ENCODE measurements at places on chromosomes 3 and 15.

GRCh38 chr3:119069725-119070124 is 35.1 kb upstream of the IGSF11 start:
- no peak for DNase-seq

DNA sequence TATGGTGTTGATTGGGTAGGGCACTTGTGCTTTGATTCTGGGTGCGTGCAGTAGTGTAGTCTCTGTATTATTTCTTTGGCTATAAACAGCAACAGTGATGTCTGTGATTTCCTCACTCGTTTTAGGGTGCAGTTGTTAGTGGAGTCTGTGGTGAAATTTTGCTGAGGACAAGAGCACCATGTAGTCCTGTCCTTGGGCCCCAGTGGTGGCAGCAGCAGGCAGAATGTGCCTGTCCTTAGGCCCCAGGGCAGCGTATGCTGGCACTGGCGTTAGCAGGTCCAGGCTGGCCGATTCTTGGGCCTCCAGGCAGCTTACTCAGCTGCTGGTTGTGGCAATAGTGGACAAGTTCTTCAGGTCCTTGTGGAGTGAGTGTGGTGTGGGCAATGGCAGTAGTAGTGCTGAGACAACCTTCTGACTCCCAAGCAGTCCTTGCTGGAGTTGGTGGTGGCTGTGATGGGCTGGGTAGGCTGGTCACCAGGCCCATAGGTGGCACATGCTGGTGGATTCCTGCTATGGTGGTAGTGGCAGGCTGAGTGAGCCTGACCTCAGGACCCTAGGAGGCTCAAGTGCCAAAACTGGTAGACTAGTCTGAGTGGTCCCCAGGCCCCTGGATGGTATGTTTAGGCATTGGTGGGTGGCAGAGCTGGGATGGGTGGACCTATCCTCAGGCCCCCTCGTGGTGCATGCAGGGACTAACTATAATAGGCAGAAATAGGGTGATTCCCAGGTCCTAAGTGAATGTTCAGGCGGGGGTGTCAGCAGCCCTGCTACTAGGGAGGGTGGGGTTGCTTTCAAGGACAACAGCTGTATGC is 56.3 kb downstream of the TNFAIP8L3 start:
- no peak for DNase-seq

DNA sequence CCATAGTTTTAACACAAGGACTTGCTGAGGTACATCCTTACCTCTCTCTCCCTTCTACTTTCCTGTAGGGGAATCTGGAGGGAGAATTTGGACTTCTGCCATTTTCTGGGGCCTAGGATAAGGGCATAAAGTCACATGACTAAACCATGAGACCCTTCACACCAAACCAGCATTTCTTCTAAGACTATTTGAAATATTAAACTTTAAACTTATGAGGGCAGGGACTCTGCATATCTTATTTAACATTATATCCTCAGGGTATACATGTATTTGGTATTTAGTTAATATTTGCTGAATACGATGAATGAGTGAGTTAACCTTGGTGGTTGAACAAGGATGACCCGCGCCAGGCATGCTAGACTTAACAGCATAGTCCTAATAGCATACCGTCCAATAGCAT is 63.4 kb downstream of the USP13 start:
- DNase-seq: no peak

- no peak for DNase-seq
Measured at GRCh38 chr3:37041546-37042195, 48.4 kb downstream of the MLH1 start.

GRCh38 chr3:142029052-142029642 is 120.2 kb downstream of the TFDP2 start:
- DNase-seq: no peak

DNA sequence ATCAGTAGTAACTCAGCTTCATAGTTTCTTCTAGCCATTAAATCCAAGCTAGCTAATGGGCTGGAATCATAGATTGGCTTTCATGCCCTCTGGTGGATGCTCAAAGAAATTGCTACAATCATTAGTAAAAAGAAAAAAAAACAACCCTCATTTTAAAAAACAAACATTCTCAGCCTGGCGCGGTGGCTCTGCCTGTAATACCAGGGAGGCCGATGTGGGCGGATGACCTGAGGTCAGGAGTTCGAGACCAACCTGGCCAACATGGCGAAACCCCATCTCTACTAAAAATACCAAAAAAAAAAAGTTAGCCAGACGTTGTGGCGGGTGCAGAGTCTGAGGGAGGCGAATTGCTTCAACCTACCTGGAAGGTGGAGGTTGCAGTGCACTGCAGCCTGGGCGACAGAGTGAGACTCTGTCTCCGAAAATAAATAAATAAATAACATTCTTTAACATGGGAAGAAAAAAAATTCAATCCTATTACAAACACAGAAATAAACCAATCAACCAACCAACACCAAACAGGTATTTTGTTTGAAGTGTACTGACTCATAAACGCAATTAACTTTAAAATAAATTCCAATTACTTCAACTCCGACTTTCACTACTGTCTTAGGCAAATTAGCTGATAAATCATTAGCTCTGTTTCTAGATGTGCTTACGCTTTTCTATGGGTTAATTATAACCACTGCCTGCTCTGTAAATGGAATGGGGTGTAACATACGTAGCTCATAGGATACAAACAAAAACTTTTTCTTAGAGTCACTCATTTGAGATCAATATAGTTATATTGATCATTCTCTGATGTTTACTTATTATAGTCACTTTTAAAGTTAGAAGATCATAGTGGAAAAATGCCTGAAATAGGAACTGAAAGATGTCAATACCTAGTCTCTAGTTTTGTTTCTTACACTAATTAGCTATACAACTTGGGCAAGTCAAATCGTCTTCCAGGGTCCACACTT is 24.9 kb downstream of the TMEM207 start:
- DNase-seq: peak; percentile 78

GRCh38 chr3:21062831-21063294 is 688.1 kb downstream of the ZNF385D start:
- DNase-seq: no peak

DNA sequence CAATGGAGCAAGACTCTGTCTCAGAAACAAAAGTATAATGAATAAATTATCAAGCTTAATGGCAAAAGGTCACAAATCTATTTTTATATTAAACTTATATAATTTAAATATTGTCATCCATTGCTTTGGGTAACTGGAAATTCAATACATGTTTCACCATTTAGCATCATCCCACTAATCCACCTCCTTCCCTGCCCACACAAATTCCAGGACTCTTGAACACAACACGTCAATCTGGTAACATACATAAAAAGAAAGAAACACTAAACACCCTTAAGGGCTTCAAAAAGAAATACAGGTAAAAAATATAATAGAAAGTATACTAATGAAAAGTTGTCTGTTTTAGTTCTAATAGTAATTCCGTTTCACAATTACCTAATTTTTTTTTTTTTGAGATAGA is 149.4 kb downstream of the STAG1 start:
- no peak for DNase-seq

DNA sequence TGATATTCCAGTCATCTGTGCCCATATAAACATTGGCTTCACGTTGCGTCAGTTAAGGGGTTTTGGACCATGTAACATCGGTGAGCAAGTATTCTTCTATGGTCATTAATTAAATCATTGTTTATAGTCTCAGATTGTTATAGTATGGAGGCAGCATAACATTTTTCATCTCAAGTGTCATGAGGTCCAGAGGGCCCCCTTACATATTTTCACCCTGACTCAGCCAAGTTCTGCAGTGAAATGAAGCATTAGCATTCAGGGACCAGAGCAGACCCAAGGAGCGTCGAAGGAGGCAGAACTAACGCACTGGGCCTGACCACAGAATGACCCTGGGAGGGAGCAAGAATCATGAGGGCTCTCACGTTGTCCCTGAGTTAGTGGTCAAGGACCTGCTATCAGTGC is 171.5 kb downstream of the LRTM1 start:
- no peak for DNase-seq

DNA sequence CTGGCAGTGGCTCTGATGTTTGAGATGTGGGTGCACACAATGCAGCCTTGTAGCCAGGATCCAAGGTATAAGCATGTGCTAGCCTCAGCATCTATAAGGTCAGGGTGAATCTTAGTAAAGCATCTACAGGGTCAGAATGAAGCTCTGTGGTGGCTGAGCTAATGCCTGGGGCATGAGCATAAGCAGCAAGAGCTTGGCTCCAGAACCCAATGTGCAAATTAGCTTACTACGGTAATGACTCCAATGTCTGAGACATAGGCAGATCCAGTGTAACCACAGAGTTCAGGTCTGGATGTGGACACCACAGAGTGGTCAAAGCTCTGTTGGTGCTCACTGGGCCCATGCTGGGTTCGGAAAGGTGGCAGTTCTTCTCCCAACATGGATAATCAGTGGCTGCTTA is 304.5 kb upstream of the NECTIN3 start:
- no peak for DNase-seq

DNA sequence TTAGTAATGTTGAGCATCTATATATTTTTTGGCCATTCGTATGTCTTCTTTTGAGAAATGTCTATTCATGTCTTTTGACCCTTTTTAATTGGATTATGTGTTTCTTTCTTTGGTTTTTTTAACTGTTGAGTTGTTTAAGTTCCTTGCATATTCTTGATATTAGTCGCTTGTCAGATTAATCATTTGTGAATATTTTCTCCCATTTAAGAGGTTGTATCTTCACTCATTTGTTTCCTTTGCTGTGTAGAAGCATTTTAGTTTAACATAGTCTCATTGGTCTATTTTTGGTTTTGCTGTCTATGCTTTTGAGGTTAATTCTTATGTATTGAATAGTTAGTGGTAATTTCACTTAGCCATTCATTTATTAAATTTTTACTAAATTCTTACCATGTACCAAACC is 283.8 kb downstream of the ZPLD1 start:
- no peak for DNase-seq

DNA sequence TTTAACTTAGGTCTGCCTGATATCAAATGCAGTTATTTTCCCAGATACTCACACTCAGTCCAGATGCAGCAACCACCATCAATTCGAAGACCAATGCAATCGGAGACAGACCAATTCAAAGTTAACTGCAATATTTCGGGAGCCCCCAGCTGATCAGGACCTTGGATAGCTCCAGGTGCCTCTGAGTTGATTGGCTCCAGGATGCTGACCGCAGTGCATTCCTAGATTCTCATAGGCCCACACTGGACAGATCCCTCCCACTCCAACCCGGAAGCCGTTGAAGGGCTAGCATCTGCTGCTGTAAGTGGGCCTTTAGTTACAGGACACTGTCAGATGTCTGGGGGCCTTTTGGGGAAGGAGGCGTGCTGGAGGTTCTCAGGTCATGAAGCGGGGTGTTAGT is 89.5 kb upstream of the ATP2B2 start:
- peak; percentile 56 for DNase-seq

DNA sequence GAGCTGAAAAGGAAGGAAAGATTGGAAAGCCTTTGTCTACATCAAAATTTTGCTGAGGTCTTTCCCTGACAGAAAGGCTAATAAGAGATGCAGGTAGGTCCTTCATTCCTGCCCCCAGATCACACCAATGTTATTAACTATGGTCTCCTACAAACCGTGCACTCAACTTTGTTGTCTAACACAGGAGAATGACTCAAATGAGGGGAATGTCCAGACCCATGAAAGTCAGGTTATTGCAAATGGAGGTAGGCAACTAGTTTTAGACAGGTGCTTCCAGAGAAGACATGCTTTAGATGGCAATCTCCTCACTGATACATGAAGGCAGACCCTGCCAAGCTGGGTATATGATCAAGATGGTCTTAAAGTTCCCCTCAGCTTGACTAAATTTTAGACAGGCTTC is 51.0 kb downstream of the NFKBIZ start:
- no peak for DNase-seq

GRCh38 chr3:97504463-97504862 is 260.1 kb upstream of the ARL6 start:
- DNase-seq: no peak

- DNase-seq: no peak
Measured at GRCh38 chr15:35484231-35484945, 61.6 kb downstream of the DPH6 start.

GRCh38 chr15:98650417-98651035 is 2.2 kb downstream of the IGF1R start:
- no peak for DNase-seq

DNA sequence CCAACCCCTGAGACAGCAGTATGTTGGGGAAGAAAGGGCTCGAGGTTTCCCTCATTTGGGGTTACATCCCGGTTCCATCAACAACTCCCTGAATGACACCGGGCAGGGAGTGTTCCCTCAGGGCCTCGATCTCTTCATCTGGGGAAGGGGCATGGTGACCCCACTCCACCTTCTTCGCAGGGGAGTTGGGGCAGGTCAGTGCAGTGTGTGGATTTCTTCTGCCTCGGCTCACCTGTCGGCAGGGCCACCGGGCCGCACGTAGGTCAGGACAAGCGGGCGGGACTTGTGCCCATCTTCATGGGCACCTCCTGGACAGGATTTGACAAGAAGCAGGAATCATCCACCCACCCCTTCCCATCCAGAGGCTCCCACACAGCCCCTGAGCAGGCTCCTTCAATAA is 17.4 kb downstream of the GRIP2 start:
- DNase-seq: no peak

- DNase-seq: no peak
Measured at GRCh38 chr15:71334873-71335272, 219.6 kb downstream of the THSD4 start.

DNA sequence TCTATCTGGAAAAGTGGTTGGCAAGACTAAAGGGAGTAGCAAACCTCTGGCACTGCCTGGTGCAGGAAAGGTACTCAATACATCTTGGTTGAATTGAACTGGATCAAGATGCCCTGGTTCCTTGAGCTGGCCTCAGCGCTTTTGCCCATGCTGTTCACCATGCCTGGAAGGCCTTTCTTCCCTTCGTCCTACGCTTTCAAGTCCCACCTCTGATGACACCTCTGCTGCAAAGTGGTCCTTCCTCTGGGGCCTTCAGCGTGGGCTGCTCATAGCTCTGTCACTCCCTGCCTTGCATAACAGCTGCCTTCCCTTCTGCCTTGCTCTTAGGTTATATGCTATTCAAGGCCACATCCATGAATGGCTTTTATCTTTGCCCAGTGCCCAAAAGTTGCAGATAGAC is 23.0 kb downstream of the ITGA11 start:
- no peak for DNase-seq

DNA sequence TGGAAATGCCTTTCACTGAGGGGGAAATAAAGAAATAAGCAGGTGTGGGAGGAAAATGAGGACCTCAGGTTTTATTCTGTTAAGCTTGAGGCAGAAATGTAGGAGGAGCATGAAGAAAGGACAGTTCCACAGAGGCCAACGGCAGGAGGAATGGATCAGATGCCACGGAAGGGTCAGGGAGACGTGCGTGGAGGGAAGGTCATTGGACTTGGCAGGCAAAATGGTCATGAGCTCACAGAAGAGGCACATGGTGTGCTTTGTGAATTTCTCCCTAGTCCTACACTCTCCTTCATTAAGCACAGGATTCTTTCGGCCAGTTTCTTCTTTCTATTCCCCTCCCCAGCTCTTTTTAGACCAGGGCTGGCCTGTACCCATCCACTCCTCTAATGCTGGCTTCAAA is 32.5 kb upstream of the THSD4 start:
- DNase-seq: no peak

DNA sequence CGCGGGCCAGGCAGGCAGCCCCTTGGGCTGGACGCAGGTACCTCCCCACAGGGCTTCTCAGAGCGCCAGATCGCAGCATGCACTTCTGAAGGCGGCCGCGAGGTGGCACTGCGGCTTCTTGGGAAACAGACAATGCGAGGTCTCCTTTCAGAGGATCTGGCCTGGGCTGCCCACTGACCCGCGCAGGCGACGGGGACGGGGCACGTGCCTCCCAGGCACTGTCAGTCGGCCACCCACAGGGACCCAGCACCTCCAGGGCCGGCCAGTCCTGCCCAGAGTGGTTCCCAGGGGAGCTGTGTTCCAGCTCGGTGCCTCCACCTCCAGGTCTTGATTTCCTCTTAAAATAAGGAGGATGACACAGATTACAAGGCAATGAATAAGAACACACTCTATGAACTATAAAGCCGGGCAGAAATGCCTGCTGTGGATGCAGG is 24.4 kb upstream of the TXNRD3 start:
- DNase-seq: peak; percentile 70

- DNase-seq: no peak
Measured at GRCh38 chr15:97520689-97521088, 439.8 kb upstream of the ARRDC4 start.

Measured in A549 (cell line).